SIG-M5 (cell line): ENCODE measurements at places on chromosomes 4 and X.

GRCh38 chr4:165112368-165113121 lies at the start of gene TMEM192:
Gene TMEM192, minus strand, starts transcription at chr4:165112860. Its CDS starts 87 bp downstream, at chr4:165112773.
- no peak for DNase-seq

DNA sequence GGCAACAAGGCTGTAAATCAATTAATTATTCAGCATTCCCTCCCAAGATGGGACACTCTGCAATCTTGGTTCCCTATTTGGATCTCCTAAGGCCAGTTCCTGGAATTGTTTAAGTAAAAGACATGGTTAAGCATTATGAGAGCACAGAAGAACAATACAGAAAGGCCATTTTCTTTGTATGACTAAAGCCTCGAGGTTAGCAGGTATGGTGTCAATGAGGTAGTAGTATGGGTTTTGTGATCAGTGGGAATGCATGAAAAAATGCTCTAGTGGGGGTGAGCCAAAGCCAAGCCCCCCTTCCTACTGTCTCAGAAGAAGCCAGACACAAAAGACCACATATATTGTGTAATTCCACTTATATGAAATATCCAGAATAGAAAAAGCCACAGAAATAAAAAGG lies 61.7 kb upstream of the S100G start:
- DNase-seq, result no peak

DNA sequence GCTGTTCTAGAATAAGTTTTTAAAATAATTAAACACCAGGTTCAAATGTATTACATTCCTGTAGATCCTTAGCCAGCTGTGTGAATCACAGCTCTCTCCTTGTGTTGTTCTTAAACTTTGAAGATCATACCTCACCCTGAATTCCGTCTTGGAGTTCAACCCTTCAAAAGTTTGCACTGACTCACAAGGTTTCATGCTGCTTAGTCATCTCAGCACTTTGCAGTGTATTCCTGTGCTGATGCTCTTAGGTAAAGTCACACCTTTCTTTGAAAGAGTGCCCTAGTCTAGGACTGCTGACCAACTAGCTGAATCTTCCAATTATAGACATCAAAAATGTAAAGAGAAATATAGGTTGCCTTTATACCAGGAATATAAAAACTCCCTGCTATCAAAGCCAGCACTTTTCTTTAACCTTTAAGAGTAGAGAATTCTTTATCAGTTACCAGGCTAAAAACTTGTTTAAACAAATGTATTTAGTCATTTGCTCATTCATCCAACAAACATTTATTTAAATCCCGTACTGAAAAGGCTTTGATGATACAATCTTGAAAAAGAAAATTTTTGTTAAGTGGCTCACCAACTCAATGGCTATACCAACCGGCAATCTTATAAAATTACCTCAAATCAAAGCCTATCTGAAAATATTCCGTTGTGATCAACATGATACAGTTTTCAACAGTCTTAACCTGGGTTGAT lies 169.7 kb downstream of the RAP1GDS1 start:
- DNase-seq, result no peak

- no peak for DNase-seq
Observed at GRCh38 chr4:162849937-162850336, 316.8 kb downstream of the NAF1 start.

- no peak for DNase-seq
Observed at GRCh38 chr4:74659576-74660411, 134.5 kb downstream of the BTC start.

GRCh38 chr4:86908251-86908657 lies 16.0 kb upstream of the C4orf36 start:
- peak; percentile 82 for DNase-seq

DNA sequence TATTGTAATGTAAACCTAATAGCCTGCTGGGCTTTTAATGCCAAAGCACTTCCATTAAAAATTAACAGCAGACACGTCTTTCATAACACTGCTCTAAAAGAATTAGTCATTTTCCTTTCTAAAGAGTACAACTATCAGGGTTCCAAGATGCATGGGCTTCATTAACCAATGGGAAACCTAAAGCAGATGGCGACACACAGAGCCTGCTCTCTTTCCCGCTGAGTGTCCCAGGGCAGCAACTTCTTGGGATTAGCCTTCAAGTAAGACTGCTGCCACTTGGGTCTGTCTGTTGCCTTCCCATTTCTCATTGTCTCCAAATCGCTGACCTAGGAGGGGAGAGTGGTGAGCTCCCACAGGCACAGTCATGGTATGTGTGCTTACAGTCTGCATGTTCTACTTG lies 14.0 kb upstream of the PHKA2 start:
- no peak for DNase-seq

- no peak for DNase-seq
Observed at GRCh38 chr4:170940043-170940724, 850.4 kb upstream of the AADAT start.

DNA sequence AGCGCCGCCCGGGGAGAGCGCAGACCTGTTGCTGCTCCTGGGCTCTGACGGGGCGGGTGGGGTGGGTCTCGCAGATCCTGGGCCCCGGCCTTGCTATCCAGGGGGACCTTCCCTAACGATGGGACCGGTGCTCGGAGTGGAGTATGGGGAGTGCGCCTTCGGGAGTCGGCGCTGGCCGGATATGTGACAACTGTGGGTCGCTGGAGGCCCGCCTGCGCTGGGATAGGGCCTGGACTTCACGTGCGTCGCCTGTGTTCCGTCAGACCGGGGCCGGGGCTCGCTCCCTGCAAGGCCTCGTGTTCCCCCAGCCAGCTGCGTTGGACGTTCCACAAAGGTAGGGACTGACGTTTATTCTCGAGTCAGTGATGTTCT lies 1.3 kb downstream of the TBL1X start:
- no peak for DNase-seq

DNA sequence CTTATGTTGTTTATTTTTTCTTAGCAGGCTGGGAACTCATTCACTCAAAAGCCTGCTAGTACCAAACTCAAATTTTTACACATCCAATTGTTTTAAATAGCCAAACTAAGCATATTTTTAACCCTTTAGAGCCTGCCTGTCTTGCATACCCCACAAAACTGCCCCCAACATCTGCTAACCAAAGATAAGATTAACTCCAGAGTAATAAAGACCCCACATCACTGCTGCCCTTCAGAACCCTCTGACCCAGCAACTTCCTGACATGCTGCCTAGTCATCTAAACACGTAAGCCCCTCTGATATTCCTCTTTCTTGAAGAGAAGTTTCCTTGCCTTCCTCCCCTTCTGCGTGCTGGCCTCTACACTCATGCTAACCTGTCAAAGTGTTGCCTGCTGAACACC lies 60.7 kb upstream of the ASB12 start:
- DNase-seq, result no peak

DNA sequence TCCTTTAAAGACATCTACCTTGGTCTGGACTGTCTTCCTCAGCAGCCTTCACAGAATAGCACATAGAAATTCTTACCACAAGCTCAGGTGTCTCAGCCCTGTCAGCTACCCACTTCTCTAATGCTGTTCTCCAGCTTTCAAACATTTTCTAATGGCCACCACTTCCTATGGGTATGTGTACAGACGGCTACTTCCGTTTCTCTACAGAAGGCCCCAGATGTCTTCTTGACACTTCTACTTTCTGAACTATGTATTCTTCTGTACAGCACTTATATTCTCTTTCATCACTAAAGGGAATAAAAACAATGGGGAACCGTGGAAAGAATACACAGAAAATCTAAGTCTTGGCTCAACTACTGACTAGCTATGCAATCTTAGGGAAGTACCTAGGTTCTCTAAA lies 13.3 kb downstream of the OPHN1 start:
- DNase-seq, result no peak

DNA sequence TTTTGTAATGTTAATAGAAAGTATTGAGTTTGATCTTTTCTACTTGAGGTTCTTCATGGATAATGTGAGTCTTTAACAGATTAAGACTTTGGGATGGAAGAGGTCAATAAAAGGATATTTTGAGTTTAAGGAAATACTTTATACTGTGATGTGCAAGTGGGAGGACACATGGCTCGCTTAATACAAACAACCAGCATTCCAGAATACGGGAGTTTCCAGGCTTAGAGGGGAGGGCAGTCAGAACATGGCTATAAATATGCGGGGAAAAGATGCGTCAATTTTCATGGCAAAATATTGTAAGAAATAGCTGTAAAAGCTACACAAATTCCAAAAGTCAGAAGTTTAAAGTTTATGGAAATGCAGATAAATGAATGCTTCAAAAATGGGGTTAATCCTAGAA lies 192.3 kb downstream of the AASDH start:
- DNase-seq, result no peak

DNA sequence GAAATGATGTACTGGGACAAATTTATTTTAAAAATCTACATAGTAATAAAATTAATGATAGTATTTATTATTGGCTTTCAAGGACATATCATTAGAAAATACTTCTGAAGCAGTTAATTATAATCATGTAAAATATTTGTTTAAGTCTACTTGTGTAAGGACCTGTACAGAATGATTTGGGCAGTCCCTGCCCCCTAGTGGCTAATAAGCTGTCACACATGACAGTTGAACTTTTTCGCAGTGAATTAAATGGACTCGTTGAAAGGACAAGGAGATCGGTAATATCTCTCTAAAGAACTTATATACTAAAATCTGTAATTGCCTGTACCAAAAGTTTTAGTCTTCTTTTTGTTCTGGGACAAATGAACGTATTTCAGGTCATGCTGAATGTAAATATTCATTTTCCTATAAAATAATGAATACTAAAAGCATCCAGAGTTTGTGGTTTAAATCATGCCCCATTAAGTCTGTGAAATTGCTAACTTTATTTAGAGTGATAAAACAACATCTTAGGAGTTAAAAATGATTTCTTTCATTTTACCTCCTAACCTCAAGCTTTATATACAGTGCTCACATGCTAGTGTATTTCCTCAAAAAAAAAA lies 13.6 kb downstream of the EXOC1 start:
- DNase-seq, result no peak

DNA sequence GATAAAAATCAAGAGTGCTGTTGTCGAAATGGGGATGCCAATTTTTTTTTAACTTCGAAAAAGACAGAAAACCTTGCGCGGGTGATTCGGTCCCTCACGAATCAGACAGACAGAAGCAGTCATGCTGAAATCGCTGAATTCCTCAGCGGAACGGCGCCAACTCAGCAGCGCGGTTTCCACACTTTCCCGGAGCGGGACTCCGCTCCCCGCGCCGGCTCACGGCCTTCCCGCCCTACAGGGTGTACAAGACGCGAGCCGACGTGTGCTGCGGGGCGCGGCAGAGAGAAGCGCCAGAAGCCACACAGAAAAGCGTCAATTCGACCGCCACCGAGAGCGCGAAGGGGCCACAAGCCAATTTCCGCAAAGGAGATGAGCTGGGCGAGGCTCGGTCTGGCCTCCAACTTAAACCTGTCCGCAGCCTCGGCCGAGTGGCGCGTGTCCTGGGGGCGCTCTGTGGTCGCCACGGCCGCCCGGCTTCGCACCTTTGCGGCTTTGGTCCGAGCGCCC lies 1.3 kb downstream of the NEXMIF start:
- DNase-seq, result no peak

- no peak for DNase-seq
Observed at GRCh38 chr4:71867598-71867997, 83.7 kb upstream of the GC start.

DNA sequence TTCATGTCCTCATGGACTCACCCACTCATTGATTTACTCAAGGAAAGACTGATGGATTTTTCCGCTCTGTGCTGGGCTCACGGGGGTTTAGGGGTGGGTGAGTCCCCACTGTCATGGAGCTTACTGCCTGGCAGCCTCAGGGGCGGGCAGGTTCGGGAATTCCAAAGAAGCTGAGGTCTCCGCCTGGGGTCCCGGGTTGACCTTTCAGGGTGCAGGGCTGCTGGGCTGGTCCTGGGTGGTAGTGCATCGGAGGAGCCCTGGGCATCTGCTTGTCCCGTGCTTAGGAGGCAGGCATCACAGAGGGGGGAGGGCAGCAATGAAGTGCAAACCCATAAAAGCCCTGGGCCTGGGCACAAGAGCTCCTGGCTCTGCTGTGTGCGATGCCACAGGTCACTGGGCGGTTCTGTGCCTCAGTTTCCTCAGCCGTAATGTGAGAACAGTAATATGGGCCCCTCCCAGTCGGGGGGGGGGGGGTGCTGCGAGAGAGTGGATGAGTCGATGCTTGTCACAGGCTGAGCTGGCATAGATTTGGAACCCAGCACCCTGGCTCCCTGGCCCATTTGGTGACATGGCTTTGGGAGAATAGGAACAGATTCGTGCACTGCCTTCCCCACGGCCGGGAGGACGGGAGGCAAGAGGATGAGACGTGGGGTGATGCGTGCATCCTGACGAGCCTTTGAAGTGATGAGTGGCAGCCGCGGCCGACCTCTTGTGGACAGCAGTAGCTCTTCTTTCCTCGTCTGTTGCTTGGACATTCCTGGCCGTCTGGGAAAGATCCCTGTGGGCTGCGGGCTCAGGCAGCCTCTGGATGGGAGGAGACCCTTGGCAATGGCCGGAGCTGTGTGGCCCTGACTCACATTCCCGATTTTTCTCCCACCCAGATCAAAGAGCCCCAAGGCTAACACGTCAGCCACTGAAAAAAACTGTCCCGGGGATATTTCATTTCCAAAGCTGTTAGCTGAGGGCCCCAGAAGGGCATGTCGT lies 42.0 kb downstream of the PSAPL1 start:
- DNase-seq, result no peak

DNA sequence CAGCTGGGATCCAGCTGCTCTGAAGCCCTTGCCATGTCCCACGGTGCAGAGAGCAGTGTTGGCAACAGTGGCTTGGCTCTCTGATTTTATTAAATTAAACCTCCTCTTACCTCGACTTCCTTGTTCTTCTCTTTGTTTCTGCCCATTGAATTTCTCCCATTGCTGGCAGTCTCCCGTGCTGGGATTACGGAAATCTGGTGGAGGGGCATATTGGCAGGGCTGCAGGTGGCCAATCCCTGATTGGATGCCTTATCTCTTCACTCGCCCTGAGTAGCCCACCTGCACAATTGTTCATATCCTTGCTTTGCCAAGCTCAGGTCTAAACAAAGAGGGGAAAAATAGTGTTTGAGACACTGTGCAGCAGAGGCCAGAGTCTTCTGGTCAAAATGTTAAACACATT lies 493.9 kb downstream of the TMA16 start:
- DNase-seq, result no peak

DNA sequence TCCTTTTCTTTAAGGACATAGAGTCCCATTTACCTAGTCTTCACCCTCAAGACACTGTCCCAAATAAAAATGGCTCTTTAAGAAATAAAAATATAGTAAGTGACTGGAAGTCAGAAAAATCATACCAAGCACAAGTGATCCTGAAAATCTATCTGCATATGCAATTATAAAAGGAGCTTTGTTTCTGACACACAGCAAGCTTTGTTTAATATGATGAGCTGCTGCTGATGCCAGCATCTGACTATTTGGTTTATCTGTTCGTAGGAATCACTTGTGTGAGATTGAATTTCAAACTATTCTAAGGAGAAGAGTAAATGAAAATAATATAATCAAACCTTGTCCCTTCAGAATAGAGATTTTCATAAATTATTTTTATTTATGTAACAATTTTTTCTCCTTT lies 332.4 kb downstream of the PCDH7 start:
- DNase-seq, result no peak

GRCh38 chrX:133698298-133698697 lies 283.0 kb upstream of the GPC4 start:
- DNase-seq, result no peak

- DNase-seq, result no peak
Observed at GRCh38 chrX:39693298-39693697, 404.5 kb downstream of the BCOR start.
